CD4-positive, CD25-positive, alpha-beta regulatory T cell (primary cell): ENCODE measurements at places on chromosomes 5 and 9. TPM values are rescaled to one million over a fixed set of nuclear protein-coding genes. Genes with fewer than 3 reads are reported as not detected.

CATSPER3 gene
- total RNA-seq: 0.37 TPM

OR1J2 gene
- total RNA-seq: 0.42 TPM

PAEP gene
- not detected for total RNA-seq

C9 gene
- total RNA-seq: not detected

PHYHD1 gene
- total RNA-seq: 0.52 TPM

HRH2 gene
- 7.0 TPM for total RNA-seq
